Naive thymus-derived CD8-positive, alpha-beta T cell (primary cell): ENCODE measurements at places on chromosomes 11 and 22. TPM values are rescaled to one million over a fixed set of nuclear protein-coding genes. Genes with fewer than 3 reads are reported as not detected.

The C11orf86 gene
- total RNA-seq: not detected

DNA sequence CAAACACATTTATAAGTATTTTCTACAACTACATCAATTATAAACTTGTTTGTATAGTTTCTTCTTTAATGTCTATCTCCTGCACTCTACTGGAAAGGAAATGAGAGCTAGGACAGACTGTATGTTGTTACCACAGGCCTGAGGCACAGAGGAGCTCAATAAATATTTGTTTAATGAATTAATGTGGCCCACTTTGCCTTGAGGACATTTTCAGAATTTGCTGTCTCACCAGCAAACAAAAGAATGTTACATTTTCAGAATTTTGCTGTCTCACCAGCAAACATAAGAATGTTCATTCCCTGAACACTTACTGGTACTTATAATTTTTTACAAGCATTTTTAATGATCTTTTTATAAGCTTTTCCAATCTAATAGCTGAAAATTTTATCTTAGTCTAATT is 41.9 kb upstream of the WNT7B start:
- DNase-seq: no peak

The C11orf21 gene
- total RNA-seq: 115 TPM

The PAMR1 gene
- not detected for total RNA-seq

DNA sequence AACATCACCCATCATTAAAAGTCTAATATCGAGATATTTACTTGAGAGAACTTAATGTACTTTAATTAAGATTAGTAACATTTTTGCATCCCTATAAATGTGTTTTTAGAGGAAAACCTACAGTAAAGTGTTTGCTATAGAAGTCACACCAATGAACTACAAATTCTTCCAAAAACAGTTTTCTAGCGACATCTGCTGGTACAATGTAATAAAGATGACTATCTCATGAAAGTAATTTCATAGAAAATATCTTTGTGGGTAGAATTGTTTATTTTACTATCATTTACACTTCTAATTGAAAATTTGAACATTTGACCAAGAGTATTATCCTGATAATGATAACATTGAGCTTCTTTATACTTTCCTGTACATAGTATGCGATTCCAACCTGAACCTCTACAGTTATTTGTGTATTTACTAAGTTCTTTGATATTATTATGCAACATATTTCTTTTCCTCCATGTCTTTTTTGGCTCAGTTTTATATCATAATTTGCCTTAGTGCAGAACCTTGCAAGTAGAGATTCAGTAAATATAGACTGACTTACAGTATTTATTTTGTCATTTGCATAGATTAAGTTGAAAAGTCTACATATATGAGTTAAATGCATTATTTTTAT is 252.7 kb downstream of the TMEM135 start:
- peak; percentile 57 for DNase-seq

DNA sequence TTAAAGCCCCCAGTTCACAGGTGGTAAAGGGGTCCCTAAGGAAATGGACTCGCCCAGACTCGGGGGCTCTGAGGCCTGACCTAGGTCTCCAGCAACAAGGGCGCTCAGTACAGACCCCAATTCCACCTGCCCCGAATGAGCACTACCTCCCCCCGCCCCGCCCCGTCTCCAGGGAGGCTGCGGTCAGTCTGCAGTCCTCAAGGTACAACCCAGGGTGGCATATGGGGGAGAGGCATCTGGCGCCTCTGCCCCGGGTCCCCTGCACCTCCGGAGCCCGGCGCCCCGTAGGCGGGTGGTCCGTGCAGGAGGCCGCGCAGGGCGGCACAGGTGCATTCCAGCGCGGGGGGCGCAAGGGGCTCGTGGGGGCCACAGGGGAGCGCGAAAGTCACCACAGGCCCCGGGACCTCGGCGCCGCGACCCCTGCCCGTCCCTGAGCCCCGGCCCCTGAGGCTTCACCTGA is 361 bp downstream of the CTSD start:
- no peak for DNase-seq

The OR8G5 gene
- total RNA-seq: not detected

DNA sequence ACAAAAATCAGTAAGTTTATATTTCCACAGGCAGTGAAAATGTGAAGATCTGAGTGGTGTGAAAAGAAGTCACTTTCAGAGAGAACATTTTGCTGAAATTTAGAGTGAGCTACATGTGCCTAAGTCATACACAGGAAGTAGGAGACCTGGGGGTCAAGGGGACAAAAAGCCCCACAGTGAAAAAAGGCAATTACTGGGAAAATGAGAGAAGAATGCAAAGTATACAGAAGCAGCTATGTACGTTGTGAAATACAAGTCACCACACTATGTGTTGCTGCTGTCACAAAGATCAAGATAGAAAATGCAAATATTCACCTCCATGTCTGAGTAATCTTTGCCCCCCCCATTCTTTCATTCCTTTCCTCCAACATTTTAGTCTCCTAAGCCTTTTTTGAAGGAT is 21.6 kb upstream of the SESN3 start:
- no peak for DNase-seq

DNA sequence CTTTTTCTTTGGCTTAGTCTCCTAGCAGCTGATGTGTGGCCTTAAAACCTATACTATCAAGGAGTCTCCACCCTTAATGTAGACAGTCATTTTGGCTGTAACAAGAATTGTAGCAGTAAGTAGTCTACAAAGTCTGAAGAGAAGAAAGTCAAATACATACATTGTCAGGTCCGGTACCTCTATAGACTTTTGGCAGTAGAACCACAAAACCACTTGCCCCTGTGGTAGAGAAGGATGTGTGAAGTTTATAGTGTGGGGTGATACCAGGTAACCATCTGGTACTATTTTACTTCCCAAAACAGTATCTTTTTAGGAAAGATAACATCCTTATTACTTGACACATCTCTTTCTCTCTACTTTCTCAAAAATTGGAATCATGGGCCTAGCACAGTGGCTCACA is 15.1 kb downstream of the ATG13 start:
- no peak for DNase-seq

The TRPC6 gene
- total RNA-seq: not detected

The NAALAD2 gene
- not detected for total RNA-seq

The KDM4D gene
- 0.69 TPM for total RNA-seq

DNA sequence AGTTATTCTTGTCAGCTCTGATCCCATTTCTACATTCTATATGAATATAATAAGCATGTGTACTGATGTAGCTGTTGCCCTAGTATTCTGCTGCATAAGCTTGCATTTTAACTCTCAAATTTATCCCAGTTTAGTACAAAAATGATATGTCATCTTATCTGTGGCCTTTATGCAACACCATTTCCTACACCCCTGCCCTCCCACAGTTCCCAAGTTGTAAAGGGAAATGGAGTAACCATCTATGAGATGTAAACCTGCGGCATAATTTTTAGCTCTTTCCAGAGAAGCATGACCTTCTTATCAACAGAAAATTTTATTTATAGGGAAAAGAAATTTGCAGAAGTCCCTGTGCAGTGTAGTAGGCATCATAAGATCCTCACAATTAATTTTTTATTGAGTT is 18.9 kb upstream of the CARD18 start:
- DNase-seq: no peak

- no peak for DNase-seq
Observed at GRCh38 chr11:17314232-17314547, 37.4 kb upstream of the NCR3LG1 start.

The CEND1 gene
- total RNA-seq: not detected

The NECTIN1 gene
- 2.8 TPM for total RNA-seq

GRCh38 chr22:28791841-28792490 is 8.4 kb downstream of the XBP1 start:
- DNase-seq: no peak

- DNase-seq: no peak
Observed at GRCh38 chr22:44745853-44746789, 6.3 kb upstream of the ARHGAP8 start.

- DNase-seq: no peak
Observed at GRCh38 chr11:32029721-32030120, 61.2 kb upstream of the RCN1 start.

The DEFB131B gene
- total RNA-seq: not detected

DNA sequence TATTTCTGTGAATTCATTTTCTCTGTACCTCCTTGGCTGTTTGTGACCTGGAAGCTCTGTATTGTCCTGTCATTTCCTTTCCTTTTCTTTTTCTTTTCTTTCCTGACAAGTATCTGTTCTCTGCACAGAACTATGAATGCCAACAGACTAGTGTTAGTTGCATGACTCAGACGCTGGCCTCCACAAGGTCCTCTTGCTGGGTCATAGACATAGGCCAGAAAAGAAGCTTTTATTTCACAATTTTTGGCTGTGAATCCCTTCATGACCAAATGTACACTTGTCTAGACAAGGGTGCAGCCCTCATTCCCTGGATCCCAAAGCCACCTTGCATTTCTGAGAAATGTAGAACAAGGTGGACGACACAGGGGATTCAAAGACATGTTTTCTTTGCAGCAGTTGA is 104.1 kb upstream of the MTNR1B start:
- DNase-seq: no peak

The LRRC75B gene
- total RNA-seq: not detected

GRCh38 chr11:75826461-75827230 is 11.6 kb downstream of the UVRAG start:
- DNase-seq: no peak

- DNase-seq: peak; percentile 43
Observed at GRCh38 chr11:47399860-47400767, 8.3 kb upstream of the SLC39A13 start.

DNA sequence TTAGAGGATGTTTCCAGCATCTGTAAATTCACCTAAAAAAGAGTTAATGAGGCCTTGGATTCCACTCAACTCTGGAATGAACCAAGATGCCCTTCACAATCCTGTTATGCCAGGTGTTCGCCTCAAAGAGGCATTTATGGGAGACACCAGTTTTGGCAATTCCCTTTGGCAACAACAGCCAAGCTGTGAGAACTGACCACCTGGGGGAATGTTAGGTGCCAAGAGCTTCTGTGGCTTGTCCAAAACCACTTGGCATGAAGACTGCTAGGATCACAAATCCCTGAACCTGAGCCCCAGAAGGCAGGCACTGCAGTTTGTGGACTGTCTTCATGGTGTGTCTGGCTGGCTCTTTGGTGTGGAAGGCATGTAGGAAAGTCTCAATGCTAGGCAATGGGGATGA is 164.4 kb upstream of the BDNF start:
- DNase-seq: no peak
